SW 1271 (cell line): ENCODE measurements at places on chromosomes 7 and 10.

GRCh38 chr10:114623661-114624294, 34.3 kb downstream of the ABLIM1 start:
- DNase-seq = peak; percentile 1

GRCh38 chr7:11341285-11341944, 367.7 kb downstream of the PHF14 start:
- no peak for DNase-seq

- DNase-seq = no peak
Observed at GRCh38 chr10:22110761-22111160, 107.1 kb downstream of the EBLN1 start.

GRCh38 chr10:44552726-44553125, 167.8 kb upstream of the CXCL12 start:
- DNase-seq = no peak

GRCh38 chr10:28730031-28730778, 52.9 kb downstream of the BAMBI start:
- DNase-seq = no peak

GRCh38 chr7:2763597-2763996, 75.6 kb downstream of the AMZ1 start:
- no peak for DNase-seq

DNA sequence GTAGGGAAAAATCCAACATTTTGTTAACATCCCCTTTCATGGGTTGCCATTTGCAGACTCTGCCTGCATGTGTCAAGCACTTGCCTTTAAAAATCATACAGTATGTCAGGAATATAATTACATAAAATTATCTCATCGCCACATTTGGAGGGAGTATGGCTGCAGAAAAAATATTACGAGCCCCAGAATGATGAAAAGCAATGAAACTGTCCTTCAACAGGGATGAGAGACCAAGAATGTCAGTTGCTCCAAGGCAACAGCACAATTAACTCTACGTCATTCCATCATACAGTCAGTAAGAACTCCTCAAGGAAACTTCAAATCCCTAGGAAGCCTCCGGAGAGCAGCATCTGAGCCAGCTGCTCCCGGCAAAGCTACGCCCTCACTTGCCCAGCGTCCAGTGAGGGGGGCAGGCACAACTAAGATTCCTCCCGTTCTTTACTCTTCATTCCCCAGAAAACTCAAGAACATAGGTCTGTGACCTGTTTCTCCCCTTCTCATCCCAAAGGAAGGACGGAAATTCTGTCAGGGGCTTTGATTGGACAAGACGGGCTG, 132.9 kb downstream of the ANLN start:
- no peak for DNase-seq
